Right lobe of liver (tissue), 6 donors: ENCODE measurements at places on chromosomes 2 and 18.
A peak's percentile ranks its signal among the peaks of the same experiment; 100 is the strongest.

- DNase-seq = no peak
Measured at GRCh38 chr2:2892378-2892777, 485.2 kb downstream of the EIPR1 start.

DNA sequence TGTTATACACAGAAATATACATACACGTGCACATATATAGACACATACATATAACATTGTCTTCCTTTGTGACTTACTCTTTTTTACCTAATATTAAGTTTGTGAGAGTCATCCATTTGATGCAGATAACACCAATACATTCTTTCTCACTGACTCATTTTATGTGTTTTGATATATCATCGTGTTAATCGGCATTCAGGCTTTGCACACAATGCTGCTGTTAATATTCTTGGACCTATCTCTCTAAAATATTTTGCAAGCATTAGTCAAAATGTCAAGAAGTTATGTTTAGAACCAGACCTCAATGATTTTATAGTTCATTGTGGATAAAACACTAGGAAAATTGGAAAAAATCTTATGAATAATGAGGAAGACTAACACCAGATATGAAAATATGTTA lies 441.1 kb downstream of the LRATD1 start:
- DNase-seq = no peak

GRCh38 chr2:134365356-134365755 lies 111.5 kb downstream of the MGAT5 start:
- no peak for DNase-seq

DNA sequence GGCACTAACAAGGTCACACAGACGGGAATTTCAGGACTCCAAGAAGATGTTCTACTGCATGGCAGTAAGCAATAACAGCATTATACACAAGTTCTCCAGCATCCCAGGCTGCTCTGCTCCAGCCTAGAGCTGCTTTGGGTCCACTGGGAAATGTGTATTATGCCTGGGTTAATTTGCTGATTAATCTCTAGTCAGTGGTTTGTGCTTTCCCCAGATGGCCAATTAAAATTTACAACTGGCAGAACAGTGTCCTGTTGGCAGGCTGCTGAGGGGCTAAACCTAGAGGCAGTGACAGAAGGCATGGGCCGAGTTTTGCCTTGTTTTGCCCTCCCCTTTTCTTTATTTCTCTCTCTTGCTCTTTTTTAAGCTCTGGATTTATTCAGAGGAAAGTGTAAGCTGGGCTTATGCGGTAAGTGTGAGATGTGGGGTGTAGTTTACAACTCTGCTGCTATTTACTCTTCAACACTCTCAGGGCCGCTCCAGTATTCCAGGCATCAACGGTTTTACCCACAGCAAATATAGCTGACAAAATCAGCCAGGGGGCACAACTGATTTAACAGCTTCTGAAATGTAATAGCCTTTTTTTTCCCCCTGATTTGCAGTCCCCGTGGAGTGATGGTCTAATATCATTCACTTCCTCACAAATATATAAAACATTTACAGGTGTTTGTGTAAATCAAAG lies 348.0 kb downstream of the GPD2 start:
- DNase-seq = no peak

DNA sequence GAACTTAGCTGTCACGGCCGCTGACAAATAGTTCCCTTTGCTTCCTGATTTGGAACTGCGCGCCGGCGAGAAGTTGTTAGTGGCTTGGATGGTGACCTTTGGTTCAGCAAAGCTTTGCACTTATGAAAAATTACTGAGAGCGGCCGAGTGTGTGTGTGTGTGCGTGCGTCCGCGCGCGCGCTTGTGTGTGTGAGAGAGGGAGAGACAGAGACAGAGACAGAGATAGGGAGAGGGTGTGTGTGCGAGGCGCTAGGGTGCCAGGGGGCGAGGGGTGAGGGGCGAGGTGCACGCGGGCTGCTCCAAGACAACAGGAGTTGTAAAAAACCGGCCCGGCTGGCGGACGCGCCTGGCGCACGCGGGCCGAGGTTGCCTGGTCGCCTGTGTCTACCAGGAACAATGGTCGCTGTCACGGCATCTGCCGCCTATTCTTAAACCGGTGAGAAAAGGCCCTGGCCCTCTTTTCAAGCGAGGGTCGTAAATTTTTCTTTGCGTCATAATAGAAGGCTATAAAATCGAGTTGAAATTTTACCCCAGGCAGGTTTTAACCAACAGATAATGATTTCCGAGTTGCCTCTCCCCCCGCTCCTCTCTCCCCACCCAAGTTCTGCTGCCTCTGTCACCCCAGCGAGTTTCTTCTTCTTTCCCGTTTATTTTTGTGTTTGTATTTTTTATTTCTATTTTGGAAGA lies 535 bp downstream of the HOXD3 start:
- no peak for DNase-seq

DNA sequence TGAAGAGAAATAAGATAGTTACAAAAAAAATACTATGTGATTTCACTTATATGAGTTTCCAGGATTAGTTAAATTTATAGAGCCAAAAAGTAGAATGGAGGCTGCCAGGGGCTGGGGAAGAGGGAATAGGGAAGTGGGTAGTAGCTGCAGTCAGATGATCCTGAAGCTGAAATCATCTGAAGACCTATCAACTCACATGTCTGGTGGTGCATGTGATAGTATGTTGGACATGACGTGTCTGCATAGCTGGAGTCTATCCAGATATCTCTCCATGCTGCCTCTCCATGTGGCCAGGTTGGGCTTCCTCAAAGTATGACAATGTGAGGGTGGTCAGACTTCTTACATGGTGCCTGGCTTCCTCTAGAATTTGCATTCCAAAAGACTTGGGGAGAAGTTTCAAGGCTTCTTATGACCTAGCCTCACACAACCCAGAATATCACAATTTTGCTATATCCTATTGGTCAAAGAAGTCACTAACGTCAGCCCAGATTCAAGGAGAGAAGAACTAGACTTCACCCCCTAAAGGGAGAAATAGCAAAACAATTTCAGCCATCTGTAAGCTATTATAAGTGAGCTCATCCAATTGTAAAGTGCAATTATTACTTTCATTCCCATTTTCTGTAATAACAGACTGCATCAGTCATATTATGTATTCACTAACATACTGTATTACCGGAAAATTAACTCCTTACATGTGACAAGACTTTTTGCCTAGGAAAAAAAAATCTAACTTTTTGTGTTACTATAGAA lies 14.0 kb upstream of the ZNF396 start:
- DNase-seq = no peak

GRCh38 chr18:32674491-32674890 lies 98.3 kb downstream of the KLHL14 start:
- DNase-seq = no peak

DNA sequence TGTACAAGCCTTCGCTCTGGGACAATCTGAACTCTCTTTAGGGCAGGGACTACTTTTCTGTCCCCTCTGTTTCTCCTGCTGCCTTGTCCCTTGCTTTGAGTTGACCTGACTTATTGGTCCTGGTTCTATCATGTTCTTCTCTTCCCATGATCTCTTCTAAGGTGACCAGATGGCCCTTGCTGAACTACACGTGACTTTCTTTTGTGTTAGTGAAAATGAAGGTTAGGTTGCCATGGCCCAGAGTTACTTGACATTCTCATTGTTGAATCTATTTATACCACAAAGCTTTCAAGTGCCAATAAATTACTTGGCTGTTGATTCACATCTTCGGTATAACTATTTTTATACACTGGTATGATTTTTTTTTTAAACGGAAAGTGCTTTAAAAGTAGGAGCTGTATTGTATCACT lies 24.4 kb downstream of the MRPL33 start:
- no peak for DNase-seq

DNA sequence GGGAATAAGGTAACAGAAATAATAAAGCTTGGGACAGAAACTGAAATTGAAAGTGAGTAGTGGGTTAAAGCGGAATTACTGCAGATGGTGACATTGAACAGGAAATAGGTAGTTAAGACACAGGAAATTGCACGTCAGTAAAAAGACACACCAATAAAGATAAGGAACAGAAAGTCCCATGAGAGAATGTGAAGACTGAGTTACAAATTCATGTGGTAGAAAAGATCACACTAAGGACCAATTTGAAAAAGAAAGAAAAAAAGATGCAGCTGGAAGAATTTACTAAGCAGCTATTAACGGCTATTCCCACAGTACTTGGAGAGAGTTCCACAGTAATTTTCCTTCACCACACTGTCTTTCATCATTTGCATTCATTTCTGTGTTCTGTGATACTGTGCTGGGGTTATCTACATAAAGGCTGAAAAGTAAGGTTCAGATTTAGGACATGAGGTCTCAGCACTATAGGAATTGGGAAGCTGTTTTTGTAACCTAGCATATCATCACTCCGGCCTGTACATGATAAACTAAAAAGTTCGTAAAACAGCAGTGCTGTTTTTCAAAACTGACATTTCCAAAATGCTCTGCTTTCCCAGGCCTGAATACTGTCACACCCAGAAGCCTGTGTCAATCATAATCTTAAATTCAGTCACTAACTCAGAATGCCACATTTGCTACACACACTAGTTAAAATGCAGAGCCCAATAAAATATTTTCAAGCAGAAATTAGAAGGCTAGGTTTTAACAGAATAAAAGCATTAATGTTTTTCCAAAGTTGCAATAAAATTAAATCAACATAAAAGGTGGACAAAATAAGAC lies 42.9 kb downstream of the SRBD1 start:
- DNase-seq = no peak

- no peak for DNase-seq
Measured at GRCh38 chr2:180169474-180169873, 162.4 kb upstream of the CWC22 start.

DNA sequence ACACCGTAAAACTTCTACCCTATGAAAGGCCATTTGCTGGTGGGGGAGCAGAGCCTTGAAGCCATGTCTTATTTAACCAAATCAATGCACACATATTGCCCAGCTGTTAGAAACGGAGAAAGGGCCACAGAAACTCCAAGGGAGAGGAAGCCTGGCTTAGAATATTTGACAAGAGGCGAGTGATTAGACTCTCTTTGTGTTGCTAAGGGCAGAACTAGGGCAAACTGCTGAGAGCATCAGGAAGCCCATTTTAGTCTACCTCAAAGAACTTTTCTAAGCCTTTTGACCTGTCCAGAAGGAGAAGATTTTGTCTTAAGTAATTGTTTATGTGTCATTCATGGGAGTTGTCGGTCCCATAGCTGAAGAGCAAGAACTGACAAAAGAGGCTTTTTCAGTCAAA lies 54.4 kb upstream of the CELF4 start:
- no peak for DNase-seq

GRCh38 chr2:31414601-31415241 lies at the start of gene XDH:
Gene XDH (minus strand): TSS chr2:31414742. CDS start chr2:31414666, 76 bp downstream.
- peak; percentile 35 for DNase-seq

- DNase-seq = no peak
Measured at GRCh38 chr2:71882236-71882946, 265.3 kb downstream of the CYP26B1 start.
